ENCODE measurements at places on chromosomes 7 and 10. TPM values are rescaled to one million over a fixed set of nuclear protein-coding genes. Genes with fewer than 3 reads are reported as not detected.

- no peak for DNase-seq
Observed at GRCh38 chr7:32659853-32660252, 164.6 kb downstream of the AVL9 start.

Gene ITGB8
- 121 TPM for total RNA-seq

Gene GATA3
- total RNA-seq: 3.2 TPM

DNA sequence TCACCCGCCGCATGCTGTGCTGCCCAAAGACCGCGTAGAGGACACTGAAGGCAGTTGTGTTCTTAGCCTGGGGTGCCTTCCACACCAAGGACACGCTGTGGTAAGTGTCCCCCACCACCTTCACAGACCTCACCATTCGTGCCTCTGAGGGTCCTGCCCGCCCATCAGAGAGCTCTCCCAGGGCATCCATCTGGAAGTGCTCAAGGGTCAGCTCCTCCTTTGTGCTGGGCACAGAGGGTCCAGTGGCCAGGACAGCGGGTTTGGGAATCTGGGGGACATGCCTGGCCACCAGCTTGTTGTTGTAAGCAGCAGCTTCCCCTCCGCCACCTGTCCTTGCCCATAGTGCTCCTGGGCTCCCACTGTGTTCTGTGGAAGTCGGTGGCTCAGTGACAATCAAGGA is 7.0 kb upstream of the LRIT2 start:
- no peak for DNase-seq

GRCh38 chr7:146185844-146186243 is 69.2 kb downstream of the CNTNAP2 start:
- DNase-seq: no peak

DNA sequence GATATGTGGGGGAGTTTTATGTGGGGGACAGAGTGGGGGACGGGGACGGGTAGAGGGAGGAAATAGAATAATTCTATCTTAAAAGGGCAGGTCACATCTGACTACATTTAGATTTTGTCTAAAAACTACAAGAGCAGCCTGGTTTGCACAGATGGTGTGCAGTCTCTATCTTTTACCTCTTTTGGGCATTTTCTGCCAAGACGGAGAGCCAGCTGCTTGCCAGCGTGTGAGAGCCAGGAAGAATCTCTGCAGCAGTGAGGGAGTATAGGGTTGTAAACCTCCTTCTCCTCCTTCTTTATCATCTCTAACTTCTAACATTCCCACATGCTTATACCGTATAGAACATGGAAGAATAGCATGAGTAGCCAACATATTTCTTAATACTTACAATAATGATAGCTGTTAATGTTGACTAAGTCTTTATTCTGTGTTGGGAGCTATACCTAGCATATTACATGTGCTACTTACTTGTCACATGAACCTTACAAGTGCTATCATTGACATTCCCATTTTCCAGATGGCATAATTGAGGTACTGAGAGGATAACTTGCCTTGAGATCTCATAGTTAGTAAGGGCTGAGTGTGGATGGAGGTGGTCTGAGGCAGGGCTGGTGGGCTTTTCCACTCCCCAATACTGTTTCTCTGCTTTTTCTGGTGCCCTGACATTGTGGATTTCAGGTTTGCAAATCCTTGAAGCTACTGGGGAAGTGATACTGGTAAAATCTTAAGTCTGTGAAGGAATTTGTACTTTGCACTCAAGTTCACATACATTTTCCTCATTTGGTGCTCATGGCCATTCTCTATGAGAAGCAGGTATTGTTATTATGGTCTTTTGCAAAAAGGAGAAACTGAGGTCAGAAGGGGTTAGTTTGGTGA is 1.1 kb downstream of the ENTPD1 start:
- DNase-seq: no peak

DNA sequence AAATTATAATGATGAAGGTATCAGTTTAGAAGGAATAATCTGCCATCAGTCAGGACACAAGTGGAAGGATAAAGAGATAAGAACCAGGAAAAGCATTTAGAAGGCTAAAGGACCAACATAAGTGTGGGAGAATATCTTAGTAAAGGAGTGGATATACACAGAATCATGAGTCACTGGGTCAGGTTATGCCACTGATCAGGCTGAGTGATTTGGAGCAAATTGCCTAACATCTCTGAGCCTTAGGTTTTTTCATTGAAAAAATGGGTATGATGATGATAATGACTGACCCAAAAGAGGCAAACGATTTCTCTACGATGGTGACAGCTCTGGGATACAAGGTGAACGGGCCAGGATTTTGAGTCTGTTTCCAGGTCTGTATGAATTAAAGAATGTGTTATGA is 2.8 kb upstream of the CUL1 start:
- no peak for DNase-seq

Gene CPVL
- 31.3 TPM for total RNA-seq

DNA sequence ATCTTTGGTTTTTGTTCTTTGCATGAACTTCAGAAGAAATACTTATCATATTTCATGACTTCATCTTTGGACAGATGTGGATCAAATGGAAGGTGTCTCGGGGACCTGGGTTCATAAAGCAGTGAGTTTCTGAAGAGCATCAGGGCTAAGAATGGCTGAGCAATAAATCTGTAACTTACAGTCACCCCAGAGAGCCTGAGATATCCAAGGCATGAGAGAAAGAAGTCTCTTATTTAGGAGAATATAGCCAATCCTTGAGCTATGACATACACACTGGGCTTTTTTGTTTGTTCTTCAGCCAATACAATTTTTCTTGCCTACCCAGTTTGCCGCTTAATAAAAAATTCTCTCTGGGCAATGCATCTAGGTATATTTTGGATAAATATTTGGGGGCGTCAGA is 252.6 kb upstream of the INHBA start:
- no peak for DNase-seq

Gene HOXA6
- total RNA-seq: 11.8 TPM

Data from epithelial cell of proximal tubule (primary cell).